Naive B cell (primary cell): ENCODE measurements at places on chromosomes 3 and 15. TPM values are rescaled to one million over a fixed set of nuclear protein-coding genes. Genes with fewer than 3 reads are reported as not detected.

DNA sequence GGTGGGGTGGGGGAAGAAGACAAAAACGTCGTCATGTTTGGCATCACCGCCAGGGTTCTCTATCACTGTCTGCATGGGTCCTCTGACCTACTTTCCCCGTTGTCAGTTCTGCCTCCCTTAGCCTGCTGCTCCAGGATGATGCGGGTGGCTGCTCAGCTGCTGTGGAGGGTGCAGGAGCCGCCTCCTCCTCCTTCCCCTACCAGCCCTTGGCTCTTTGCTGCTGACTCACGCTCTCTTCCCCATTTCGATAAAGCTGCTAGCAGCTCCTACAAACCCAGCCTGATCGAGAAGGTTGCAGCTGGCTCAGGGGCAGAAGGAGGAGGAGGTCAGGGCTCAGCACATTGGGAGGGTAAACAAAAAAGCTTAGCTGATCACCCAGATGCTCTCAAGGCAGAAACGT is 49.5 kb upstream of the SEC13 start:
- H3K4me1 ChIP-seq = peaks cover 8% of the 10 kb centered on the region
- H3K27ac ChIP-seq = no peak overlapping the region
- no peak for DNase-seq
- no peaks in the 10 kb centered on the region for H3K36me3 ChIP-seq

- peaks cover 3% of the 10 kb centered on the region for H3K4me1 ChIP-seq
- H3K27ac ChIP-seq = no peak overlapping the region
- no peak overlapping the region for H3K4me3 ChIP-seq
- H3K27me3 ChIP-seq = no peaks in the 10 kb centered on the region
These were observed 85.1 kb downstream of the EFL1 start for GRCh38 chr15:82177291-82178010.

- no peaks in the 10 kb centered on the region for H3K27me3 ChIP-seq
- peak overlapping the region; percentile 34 for H3K4me3 ChIP-seq
- H3K36me3 ChIP-seq = peaks cover 14% of the 10 kb centered on the region
- peaks cover 64% of the 10 kb centered on the region for H3K4me1 ChIP-seq
- DNase-seq = no peak
- H3K27ac ChIP-seq = peak overlapping the region; percentile 94
These were observed 482.5 kb downstream of the FOXP1 start for GRCh38 chr3:71101014-71101413.

- no peaks in the 10 kb centered on the region for H3K4me1 ChIP-seq
- H3K27me3 ChIP-seq = no peaks in the 10 kb centered on the region
- H3K36me3 ChIP-seq = no peaks in the 10 kb centered on the region
- no peak overlapping the region for H3K27ac ChIP-seq
- H3K4me3 ChIP-seq = no peak overlapping the region
These were observed 405.9 kb upstream of the LMCD1 start for GRCh38 chr3:8095724-8096123.

GRCh38 chr3:775178-775880 is 317.5 kb upstream of the CNTN6 start:
- no peaks in the 10 kb centered on the region for H3K36me3 ChIP-seq
- H3K4me3 ChIP-seq = no peak overlapping the region
- no peak overlapping the region for H3K27ac ChIP-seq
- H3K27me3 ChIP-seq = no peaks in the 10 kb centered on the region
- no peaks in the 10 kb centered on the region for H3K4me1 ChIP-seq

- DNase-seq = no peak
- no peak overlapping the region for H3K27ac ChIP-seq
- peaks cover under 1% of the 10 kb centered on the region for H3K4me1 ChIP-seq
- H3K27me3 ChIP-seq = peaks cover 66% of the 10 kb centered on the region
- H3K36me3 ChIP-seq = peaks cover 7% of the 10 kb centered on the region
- H3K4me3 ChIP-seq = no peak overlapping the region
These were observed 3.7 kb upstream of the CCK start for GRCh38 chr3:42269647-42270046.

GRCh38 chr3:160876643-160877042 is 120.6 kb downstream of the PPM1L start:
- no peak overlapping the region for H3K4me3 ChIP-seq
- no peaks in the 10 kb centered on the region for H3K27me3 ChIP-seq
- no peak overlapping the region for H3K27ac ChIP-seq
- H3K4me1 ChIP-seq = no peaks in the 10 kb centered on the region
- no peak for DNase-seq

DNA sequence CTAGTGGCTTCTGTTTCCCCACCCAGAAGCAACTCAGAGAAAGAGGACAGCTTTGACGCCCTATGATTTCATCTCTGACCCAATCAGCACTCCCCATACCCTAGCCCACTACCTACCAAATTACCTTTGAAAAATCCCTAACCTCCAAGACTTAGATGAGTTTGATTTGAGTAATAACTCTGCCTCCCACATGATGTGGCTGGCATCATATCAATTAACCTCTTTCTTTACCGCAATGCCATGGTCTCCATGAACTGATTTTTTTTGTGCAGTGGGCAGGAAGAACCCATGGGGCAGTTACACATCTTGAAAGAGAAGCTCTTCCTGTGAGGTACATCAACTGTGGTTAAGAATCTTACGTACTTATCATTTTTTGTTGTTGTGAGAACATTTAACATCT is 25.5 kb upstream of the APOD start:
- no peaks in the 10 kb centered on the region for H3K4me1 ChIP-seq
- H3K27me3 ChIP-seq = peaks cover 15% of the 10 kb centered on the region
- H3K36me3 ChIP-seq = peaks cover 6% of the 10 kb centered on the region
- H3K27ac ChIP-seq = no peak overlapping the region
- no peak overlapping the region for H3K4me3 ChIP-seq
- DNase-seq = no peak

DNA sequence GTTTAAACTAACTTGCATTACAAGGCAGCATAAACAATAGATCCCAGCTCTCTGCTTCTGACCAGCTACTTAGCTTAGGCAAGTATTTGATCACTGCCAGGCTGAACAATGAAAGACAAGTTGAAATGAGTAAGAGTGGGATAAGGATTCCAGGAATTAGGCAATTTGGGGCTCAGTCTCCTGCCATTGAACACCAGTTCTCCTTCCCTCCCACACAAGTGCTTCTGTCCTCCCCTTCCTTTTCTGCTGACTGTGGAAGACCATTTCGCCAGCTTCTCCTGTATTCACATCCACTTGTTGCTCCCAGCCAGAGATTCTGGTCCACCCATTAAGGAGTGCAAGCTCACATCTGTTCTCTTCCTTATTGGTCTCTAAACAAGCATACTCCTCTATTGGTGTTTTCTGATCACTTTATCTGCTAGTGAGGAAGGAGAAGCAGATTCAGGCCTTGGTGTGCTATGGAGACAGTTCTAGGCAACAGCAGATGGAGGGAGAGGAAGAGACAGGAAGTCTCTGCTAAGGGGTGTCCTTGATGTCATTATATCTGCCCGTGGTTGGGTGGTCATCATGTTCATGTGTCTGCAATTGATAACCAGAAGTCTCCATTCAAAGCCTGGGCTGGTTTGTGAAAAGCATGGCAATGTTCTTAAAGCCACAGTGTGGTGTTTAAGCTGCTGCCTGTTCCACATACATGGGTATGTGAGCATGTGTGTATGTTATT is 121.5 kb downstream of the PLCL2 start:
- H3K27ac ChIP-seq = peak overlapping the region; percentile 68
- DNase-seq = no peak
- H3K27me3 ChIP-seq = no peaks in the 10 kb centered on the region
- peaks cover 59% of the 10 kb centered on the region for H3K4me1 ChIP-seq

DNA sequence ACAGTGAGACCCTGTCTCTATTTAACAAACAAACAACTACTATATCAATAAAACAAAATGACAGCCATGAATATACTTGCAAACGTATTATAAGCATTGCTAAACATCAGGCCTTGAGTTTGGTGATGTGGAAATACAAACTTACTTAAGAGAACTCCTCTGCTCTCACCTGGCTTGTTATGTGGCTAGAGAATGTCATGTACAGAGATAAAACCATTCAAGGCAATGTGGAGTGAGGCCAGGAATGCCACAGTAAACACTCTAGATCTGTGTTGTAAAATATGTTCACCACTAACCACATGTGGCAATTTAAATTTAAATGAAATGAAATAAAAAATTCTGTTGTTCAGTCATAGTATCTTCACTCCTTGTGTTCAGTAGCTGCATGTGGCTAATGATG is 22.7 kb upstream of the RARB start:
- DNase-seq = no peak
- no peak overlapping the region for H3K27ac ChIP-seq
- no peaks in the 10 kb centered on the region for H3K4me1 ChIP-seq
- no peaks in the 10 kb centered on the region for H3K27me3 ChIP-seq
- H3K36me3 ChIP-seq = no peaks in the 10 kb centered on the region

DNA sequence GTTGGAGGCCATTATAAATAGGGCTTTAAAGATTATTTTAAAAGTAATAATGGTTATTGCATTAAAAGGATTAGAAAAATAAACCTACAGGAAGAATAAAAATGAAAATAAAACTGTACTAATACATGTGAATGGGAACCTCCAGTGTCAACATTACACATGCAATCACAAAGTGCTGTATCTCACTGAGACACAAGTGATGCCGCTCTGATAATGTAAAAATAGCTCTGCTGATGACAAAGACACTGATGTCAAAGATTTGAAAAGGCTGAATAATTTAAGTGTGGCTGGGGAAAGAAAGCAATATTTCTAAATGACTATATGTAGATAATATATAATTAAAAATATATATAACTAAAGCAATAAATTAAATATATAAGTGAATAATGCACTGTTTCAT is 129.1 kb upstream of the RAP2B start:
- no peak overlapping the region for H3K27ac ChIP-seq
- no peaks in the 10 kb centered on the region for H3K27me3 ChIP-seq
- no peaks in the 10 kb centered on the region for H3K36me3 ChIP-seq
- no peak for DNase-seq
- peaks cover 8% of the 10 kb centered on the region for H3K4me1 ChIP-seq

GRCh38 chr3:15685927-15686326 is 84.4 kb downstream of the BTD start:
- H3K36me3 ChIP-seq = peaks cover 15% of the 10 kb centered on the region
- no peaks in the 10 kb centered on the region for H3K27me3 ChIP-seq
- no peak overlapping the region for H3K4me3 ChIP-seq
- no peak for DNase-seq
- no peak overlapping the region for H3K27ac ChIP-seq

DNA sequence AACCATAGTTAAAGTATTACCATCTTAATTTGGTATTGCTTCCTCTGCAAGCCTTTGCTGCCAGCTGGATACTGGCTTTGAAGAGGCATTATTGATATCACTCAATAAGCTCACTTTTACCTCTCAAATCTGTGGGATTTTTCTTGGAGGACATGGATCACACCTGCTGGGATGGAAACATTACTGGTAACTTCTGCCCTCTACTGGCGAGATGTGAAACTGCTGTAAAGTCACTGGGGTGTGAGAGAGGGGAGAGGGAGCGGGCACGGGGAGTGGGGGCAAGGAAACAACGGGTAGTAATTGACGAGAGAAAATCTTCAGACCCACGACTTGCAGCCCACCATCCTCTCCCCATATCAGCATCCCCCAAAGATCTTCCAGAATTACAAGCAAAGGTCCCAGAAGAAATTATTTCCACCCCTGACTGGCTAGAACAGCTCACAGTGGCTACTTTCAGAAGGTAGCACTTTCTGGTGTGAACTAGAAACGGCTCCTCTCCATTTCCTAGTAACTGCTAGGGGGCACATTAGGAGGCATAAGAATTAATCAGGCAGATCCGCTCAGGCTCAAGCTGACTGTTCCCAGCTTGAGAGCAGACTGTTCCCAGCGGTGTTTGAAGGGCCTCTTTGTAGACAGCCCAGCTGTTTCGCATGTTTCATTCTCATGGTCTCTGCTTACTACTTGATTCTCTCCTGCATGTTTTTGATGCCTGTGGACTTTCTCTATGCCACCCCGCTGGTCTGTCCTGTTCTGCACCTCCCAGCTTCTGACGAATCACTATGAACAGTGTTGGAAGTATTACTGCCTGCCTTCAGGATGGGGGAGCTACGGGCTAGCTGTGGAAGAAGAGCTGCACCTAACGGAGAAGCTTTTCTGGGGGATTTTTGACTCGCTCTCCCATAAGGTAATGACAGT is 230.4 kb upstream of the CHRM5 start:
- no peaks in the 10 kb centered on the region for H3K27me3 ChIP-seq
- no peaks in the 10 kb centered on the region for H3K36me3 ChIP-seq
- H3K4me3 ChIP-seq = no peak overlapping the region
- no peak for DNase-seq

DNA sequence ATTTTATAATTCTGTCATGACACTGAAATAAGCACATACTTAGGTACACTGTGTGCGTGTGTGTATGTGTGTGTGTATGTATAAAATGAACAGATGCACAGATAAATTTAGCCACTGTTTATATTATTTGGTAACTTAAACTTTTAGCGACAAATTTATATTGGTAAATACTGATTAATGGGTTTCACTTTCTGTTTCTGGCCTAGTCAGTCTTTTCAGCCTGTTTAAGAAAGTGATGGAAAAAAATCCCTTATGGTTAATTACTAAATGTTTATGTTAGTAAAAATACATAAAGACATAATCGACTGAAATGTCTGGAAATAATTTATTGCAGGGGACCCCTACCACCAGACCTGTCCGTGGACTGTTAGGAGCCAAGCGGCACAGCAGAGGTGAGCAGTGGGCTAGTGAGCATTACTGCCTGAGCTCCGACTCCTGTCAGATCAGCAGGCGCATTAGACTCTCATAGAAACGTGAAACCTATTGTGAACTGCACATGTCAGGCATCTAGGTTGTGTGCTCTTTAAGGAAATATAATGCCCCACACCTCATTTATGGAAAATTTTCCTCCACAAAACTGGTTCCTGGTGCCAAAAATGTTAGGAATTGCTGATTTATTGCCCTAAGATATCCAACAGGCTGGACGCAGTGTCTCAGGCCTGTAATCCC is 717.4 kb downstream of the SI start:
- H3K4me1 ChIP-seq = no peaks in the 10 kb centered on the region
- no peaks in the 10 kb centered on the region for H3K27me3 ChIP-seq

GRCh38 chr15:93072411-93073394 is 16.3 kb downstream of the RGMA start:
- peaks cover 79% of the 10 kb centered on the region for H3K27me3 ChIP-seq
- no peaks in the 10 kb centered on the region for H3K36me3 ChIP-seq
- peak overlapping the region; percentile 40 for H3K4me3 ChIP-seq
- peaks cover 16% of the 10 kb centered on the region for H3K4me1 ChIP-seq
- H3K27ac ChIP-seq = no peak overlapping the region

WDR93 gene
- polyA plus RNA-seq = not detected

PLS1 gene
- polyA plus RNA-seq = 0.44 TPM
